ENCODE measurements at places on chromosomes 3 and 15.

- DNase-seq, result no peak
Measured at GRCh38 chr3:152283492-152284381, 15.0 kb downstream of the MBNL1 start.

- no peak for DNase-seq
Measured at GRCh38 chr15:77538027-77538451, 94.7 kb downstream of the LINGO1 start.

GRCh38 chr3:65200310-65200970, 512.6 kb upstream of the ADAMTS9 start:
- DNase-seq, result no peak

DNA sequence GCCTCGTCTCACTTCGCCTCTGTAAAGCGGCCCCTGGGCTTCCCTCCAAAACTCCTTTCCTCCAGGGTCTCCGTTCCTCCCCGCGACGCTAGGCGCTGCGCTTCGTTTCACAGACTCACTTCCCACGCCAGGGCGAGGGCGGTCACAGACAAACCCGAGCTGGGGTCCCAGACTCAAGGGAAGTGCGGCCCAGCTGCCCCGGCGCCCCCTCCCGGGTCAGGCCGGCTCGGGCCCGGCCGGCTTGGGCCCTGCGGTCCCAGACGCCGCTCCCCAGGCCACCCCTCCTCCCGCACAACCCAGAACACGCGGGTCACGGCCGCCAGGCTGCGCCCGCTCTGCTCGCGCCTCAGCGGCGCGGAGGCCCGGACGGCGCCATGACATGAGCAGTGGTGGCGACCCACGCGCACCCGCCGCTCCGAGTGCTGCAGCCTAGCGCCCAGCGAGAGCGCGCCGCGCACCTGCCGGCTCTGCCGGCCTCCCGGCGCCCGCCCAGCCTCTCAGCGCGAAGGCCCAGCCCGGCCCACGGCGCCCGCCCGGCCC, 547 bp downstream of the NUP210 start:
- DNase-seq, result no peak

GRCh38 chr3:102443021-102443420, 8.2 kb downstream of the ZPLD1 start:
- DNase-seq, result no peak

DNA sequence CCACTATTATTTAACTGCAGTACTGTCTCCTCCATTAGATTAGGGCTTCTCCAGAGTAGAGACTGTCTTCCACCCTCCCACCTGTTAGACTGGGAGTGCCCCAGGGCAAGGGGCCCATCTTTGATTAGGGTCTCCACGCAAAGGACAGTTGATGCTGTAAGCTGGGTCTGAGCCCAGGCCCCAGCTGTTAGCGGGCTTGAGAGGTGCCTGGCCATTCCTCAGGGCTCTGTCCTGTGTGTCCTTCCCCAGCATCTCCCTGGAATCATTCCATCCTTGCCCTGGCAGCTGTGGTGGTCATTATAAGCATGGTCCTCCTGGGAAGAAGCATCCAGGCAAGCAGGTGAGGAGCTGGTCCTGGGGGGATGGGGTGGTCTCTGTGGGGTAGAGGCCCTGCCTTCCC, 6.1 kb downstream of the SLC51B start:
- DNase-seq, result no peak

GRCh38 chr3:33057320-33058298, 39.3 kb downstream of the GLB1 start:
- no peak for DNase-seq

- no peak for DNase-seq
Measured at GRCh38 chr3:106068795-106069194, 200.0 kb upstream of the CBLB start.

DNA sequence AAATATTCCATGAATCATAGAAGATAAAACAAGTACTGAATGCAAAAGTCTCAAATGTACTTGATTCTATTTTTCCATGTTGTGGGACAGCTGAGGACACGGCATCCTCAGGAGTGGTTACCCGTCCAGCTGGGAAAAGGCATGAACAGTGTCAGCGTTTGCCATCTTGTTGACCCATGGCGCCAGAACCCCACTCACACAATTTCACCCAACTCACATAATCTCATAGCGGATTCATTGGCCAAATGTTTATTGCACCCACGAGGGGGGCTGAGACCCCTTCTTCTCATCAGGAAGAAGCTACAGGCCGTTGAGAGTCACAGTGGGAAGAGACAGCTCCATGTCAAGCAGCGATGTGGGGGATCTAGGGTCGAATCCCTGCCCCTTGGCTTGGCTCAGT, 72.9 kb downstream of the OCA2 start:
- DNase-seq, result no peak

DNA sequence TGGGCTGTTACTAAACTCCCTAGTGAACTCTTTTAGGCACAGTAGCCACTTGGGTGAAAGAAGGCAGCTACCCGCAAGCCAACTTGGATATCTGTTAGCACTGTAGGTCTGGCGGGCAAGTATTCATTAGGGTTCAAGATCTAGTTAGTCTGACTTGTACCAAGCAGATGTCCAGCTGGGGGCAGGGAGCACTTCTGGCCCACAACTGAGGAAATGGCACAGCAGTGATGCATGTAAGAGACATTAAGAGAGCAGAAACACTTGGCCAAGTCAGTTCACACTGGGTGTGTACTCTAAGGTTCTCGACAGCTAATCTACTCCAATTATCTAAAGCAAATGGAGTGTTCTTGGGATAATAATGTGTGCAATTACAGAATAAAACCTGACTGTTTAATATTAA, 131.7 kb downstream of the CTNNB1 start:
- no peak for DNase-seq

DNA sequence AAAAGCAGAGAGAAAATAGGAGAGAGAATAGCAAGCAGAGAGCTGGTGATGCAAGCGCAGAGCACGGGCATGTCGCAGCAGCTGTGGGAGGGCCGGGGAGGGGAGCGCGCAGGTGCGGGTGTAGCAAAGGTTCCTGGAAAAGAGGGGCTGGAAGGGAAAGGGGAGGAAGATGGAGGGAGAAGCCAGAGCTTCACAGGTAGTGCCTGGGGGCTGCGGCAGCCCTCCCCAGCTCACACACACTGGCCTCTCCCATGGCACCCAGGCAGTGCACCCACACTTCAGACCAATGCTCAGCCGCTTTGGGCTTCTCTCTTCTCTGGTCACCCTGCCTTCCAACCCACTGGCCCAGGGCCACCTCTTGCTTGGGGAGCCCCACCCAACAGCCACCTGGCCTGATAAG, 72.1 kb downstream of the ADAMTS7 start:
- DNase-seq, result no peak

- DNase-seq, result peak; percentile 39
Measured at GRCh38 chr3:72234391-72234790, 449.4 kb upstream of the PROK2 start.

DNA sequence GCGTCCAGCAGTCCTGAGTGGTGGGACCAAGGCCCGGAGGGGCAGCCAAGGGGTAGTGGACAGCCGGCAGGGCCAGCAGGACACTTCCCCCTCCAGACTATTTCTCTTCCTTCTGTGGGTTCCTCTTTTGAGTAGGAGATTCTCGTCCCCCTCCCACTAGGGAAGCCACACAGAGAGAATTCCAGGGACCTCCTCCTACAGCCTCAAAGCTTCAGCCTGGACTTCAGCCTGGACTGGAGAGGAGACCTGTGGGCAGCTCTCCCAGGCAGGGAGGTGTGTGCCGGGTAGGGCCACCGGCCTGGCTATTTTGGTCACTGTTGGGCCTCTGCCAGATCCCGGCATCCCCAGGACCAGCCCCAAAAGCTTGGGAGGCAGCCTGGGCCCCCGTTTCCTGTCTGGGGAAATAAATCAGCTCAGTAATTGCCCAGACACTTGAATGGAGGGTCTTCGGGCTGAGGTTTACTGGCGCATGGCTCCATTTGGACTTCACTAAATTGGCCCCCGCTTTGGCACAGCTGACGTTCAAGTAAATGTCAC, 1.3 kb downstream of the SLC6A6 start:
- no peak for DNase-seq

DNA sequence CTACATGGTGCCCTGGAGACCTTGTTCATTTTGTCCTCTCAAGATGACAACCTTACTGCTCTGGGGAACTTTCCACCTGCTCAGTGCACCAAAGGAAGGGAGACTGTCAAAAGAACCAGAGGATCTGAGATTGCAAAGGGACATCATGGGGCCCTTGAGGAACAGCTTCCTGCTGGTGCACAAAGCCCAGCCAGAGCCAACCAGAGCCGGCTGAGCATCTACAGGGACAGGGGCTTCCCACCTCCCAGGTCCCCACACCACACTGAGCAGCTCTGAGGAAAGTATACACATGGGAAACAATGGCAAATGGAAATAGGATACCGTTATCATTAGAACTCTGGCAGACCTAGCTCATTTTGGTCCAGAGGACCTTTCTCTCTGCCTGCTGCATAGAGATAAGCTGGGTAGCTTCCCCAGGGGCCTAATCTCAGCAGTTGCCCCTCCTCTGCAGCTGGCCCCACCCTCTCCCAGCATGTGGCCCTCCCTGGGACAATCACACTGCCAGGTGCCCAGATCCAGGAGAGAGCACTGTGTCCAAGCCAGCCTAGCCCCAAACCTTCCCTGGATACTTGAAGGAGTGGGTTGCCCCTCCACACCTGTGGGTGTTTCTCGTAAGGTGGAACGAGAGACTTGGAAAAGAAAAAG, 123.4 kb upstream of the PRR20G start:
- no peak for DNase-seq

- no peak for DNase-seq
Measured at GRCh38 chr3:50154476-50154839, 666 bp upstream of the SEMA3F start.

GRCh38 chr3:50515565-50516439, 12.4 kb upstream of the CACNA2D2 start:
- no peak for DNase-seq

GRCh38 chr3:30747771-30748281, 141.4 kb downstream of the TGFBR2 start:
- DNase-seq, result no peak

GRCh38 chr3:45258317-45258716, 32.2 kb upstream of the TMEM158 start:
- no peak for DNase-seq

DNA sequence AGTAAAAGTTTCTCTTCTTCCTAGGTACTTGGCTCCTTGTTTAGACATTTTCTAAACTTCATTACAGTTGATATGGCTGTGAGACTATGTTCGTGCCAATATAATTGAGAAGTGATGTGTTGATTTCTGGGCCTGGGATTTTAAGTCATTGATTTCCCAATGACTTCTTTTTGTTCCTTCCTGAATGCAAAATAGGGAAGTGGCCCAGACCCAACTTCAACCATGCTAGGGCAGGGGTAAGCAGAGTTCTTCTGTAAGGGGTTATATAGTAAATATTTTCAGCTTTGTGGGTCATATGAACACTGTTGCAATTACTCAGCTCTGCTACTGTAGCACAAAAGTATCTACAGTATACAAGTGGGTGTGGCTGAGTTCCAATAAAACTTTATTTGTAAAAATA, 320.1 kb upstream of the WNT5A start:
- no peak for DNase-seq

DNA sequence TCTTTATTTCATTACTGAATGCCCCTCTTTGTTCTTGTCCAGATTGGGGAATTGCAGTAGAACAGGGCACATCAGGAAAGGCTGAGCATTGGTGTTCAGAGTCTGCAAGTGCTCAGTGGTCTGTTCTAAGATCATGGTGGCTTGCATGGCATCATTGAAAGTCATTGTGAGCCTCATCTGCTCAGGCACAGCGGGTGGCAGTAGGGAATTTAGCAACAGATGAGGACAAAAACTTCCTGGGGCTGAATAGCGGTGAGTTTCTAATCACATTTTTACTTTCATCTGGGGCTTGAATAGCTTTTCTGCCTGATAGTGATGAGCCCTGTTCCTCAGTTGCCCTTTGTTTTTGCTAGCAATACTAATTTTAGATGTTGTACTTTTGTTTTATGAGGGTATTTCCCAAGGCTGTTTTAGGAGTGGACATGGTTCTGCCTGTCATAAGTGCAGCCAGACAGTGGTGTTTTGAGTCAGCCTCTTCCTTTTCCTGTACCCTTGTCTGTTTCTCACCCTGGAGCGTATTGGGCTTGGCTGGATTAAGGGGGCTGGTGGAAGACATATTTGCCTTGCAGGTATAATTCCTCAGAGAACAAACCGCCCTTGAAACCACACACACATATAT, 127.2 kb upstream of the IL12A start:
- DNase-seq, result no peak

- DNase-seq, result no peak
Measured at GRCh38 chr3:194431554-194431953, 32.5 kb upstream of the GP5 start.

DNA sequence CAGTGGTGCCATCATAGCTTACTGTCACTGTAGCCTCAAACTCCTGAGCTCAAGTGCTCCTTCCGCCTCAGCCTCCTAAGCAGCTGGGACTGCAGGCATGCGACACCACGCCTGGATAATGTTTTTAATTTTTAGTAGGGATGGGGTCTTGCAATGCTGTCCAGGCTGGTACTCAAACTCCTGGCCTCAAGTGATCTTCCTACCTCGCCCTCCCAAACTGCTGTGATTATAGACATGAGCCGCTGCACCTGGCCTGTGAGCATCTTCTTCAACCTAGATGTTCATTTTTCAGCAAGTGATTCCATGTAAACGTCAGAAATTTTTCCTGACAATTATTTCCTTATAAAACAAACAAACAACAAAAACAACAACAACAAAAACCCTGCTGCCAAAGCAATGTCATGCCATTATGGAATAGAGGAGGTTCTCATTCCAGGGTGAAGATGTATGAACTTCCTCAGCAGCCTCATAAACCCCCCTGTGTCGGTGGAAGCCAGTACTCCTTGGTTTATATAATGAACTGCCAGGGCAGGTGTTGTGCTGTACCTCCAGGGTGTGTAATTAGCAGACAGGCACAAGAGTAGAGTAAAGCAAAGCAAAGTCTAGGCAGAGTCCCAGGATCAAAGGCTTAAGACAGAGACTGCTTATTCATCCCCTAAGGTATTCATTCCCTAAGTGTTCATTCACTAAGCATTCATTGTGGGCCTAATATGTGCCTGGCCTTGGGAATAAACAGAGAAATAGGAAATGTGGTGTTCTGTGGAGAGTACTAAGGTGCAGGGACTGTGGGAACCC, 44.6 kb downstream of the NR2C2 start:
- DNase-seq, result no peak

DNA sequence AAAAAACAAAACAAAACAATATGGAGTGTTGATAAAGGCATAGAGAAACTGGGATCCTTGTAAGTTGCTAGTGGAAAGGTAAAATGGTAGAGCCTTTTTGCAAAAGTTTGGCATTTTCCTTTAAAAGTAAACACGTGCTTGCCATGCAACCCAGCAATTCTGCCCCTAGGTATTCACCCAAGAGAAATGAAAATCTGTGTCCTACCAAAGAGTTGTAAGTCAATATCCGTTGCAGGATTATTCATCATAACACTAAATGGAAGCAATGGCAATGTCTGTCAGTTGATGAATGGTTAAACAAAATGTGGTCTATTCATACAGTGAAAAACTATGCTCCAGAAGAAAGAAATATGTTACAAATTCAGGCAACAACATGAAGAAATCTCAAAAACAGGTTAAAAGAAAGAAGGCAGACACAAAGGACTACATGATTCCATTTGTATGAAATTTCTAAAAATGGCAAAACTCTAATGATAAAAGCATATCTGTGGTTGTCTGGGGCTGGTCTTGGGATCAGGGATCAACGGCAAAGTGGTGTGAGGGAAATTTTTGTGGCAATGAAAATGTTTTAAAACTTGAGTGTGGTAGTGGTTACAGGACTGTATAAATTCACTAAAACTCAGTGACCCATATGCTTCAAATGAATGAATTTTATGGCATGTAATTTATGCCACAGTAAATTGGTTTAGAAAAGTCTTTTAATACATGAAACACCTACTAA, 229.6 kb downstream of the OPA1 start:
- DNase-seq, result no peak

GRCh38 chr3:168647582-168647981, 551.9 kb upstream of the GOLIM4 start:
- DNase-seq, result no peak

GRCh38 chr3:184712248-184713039, 580 bp upstream of the MAGEF1 start:
- DNase-seq, result no peak
